Activated T-cell treated with anti-CD3 and anti-CD28 coated beads for 1 hour (primary cell): ENCODE measurements at places on chromosomes 1 and 21.

- DNase-seq, result no peak
Observed at GRCh38 chr1:30912224-30912623, 3.7 kb upstream of the SDC3 start.

DNA sequence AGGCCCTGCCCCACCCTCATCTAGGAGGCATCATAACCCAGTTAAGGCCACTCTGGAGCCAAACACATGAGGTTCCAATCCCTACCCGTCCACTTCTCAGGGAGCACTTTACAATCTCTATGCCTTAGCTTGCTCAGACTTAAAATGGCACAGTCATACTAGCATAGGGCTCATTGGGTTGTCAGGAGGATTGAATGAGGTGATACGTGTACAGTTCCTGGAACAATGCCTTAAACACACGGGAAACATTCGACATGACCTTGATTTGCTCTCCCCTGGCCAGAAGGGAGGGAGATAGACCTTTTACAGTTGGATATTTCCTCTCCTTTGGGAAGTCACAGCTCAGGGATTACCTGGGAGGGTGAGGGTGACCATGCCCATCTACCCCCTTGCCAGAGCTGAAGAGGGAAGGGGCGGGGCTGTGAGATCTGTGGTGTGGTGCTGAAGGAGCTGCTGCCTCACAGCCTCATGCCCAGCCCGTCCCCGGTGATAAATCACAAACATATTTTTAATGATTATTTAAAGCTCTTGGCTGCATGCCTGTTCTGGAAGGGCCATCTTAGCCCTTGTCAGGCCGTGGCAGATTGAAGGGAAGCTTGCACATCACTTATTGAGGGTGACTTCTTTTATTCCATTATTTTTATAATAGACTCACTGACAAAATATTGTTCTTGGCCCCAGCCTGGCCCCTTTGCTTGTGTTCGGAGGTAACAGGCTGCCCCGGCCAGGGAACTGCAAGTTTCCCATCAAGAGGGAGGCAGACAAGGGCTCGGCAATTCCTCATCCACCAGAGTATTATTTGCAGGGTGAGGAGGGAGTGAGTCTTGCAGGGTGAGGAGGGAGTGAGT is 83.4 kb downstream of the FOXD2 start:
- no peak for DNase-seq

DNA sequence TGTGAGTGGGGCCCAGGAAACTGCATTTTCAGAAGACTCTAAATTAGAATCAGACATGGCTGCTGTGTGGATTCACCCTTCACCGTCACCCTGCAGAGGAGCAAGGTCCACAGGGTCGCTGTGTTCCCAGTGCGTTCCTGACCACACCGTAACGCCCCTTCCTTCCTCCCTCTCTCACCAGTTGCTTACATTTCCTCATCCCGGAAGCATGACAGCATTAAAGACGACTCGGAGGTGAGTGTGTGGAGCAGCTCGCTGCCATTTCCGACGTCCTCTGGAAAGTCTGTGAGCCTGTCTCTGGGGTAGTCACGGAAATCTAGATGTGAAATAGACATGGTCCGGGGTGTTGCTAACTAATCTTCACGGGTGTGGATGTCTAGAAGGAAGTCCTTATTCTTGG is 45.9 kb downstream of the FAAP20 start:
- DNase-seq, result no peak

- no peak for DNase-seq
Observed at GRCh38 chr1:106225403-106225802, 831.1 kb upstream of the PRMT6 start.

DNA sequence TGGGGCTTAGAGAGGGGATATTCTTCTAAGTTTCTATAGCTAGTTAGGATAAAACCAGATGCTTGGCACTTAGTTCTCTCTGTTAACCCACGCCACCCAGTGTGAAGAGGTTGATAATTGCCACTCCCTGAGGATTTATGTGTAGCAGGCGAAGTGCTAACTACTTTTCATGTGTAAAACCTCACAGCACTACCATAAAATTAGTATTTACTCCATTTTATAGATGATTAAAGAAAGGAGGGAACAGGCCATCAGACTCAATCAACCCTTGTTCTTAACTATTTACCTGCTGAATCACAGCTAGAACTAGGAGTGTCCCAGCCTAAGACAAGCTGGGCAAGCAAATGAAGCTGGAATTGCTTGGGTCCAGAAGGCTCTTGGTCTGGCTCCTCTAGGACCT is 8.9 kb downstream of the LIN28A start:
- DNase-seq, result no peak

DNA sequence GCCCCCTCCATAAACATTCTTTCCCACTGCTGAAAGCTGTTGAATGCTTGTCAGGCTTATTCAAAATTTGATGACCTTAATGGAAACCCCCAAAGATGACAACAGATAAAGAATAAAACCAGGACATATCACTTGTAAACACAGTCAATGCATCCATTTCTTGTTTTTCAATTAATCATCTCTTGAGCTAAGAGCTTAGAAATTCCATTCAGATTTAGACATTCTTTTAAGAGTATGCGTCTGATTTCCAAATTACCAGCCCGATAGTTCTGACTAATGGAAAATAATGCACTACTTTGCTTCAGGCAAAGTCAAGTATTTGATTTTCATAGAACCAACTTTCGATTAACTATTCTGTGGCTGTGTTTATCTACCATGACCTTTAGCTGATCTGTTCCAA is 100.6 kb upstream of the RUNX1 start:
- DNase-seq, result no peak

- no peak for DNase-seq
Observed at GRCh38 chr1:221753828-221754188, 11.9 kb upstream of the DUSP10 start.

DNA sequence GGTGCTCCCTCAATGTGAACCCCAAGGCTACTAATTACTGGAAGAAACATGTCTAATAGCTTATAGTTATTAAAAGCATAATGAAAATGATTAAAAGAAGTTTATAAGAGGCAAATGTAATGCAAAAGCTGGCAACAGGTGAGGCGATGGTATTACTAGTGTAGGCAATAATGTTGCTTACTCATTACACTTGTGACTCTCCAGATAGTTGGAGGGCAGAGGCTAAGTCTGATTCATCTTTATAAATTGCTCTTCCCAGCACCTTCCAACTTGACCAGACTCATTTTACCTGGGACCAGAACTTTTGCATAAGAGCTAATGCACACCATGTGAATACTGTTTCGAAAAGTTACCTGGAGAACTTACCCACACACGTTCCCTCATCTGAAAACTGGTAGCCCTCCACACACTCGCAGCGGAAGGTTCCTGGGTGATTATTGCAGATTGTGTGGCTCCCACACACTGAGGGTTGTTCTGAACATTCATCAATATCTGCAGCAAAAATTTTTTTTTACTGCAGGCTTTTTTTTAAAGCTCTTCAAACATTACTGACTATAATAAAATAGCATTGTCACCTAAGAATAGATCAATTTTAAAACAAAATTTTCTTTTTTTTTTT is 48.0 kb downstream of the NID1 start:
- no peak for DNase-seq

DNA sequence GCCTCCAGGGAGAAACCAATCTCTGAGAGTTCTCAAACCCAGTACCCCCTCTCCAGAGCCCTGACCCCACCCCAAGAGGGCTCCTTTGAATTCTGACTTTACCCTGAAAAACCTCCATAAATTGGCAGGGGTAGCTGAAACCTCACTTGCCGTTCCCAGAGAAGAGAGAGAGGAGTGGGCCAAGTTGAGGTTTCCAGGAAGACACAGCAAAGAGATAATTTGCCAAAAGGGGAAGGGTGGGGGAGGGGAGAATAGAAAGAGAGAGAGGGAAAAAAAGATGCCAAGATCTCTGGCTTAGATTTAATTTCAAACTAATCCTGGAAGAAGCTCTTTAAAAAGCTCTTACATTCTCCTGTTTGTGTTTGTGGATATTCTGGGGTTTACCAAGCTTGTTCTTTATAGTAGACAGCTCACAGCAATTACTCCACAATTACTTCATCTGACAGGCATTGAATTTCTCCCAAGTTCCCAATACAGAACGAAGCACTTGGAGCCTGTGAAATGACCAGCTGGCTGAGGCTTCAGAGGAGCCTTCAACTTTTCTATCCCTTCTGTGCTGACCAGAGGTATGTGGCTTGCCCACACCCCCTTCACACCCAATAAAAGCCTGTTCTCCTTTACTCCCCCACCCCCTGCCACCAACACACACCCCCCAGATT is 1.1 kb upstream of the GRHL3 start:
- no peak for DNase-seq

DNA sequence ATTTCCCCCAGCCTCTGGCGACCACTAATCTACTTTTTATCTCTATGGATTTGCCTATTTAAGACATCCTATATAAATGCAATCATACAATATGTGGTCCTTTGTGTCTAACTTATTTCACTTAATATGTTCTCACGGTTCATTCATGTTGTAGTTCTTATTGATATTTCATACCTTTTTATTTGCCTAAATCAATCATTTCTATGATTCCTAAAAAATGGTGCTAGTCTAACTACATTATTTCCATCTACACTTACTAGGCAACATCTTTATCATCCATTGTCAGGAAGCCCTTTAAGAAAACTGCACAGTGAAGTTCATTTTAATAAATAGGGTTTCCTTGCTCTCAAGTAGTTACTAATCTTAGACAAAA is 380 bp upstream of the FBXO28 start:
- no peak for DNase-seq

GRCh38 chr1:33391343-33392078 is 39.4 kb downstream of the PHC2 start:
- DNase-seq, result no peak

- DNase-seq, result no peak
Observed at GRCh38 chr1:48047116-48047515, 49.9 kb upstream of the TRABD2B start.

GRCh38 chr1:223538981-223539380 is 126.5 kb downstream of the CAPN8 start:
- no peak for DNase-seq

GRCh38 chr21:44900559-44901251 is 20.0 kb downstream of the ITGB2 start:
- DNase-seq, result no peak

- no peak for DNase-seq
Observed at GRCh38 chr1:228988664-228989063, 253.4 kb downstream of the RHOU start.

GRCh38 chr1:15916417-15916816 is 59.5 kb downstream of the ZBTB17 start:
- no peak for DNase-seq

DNA sequence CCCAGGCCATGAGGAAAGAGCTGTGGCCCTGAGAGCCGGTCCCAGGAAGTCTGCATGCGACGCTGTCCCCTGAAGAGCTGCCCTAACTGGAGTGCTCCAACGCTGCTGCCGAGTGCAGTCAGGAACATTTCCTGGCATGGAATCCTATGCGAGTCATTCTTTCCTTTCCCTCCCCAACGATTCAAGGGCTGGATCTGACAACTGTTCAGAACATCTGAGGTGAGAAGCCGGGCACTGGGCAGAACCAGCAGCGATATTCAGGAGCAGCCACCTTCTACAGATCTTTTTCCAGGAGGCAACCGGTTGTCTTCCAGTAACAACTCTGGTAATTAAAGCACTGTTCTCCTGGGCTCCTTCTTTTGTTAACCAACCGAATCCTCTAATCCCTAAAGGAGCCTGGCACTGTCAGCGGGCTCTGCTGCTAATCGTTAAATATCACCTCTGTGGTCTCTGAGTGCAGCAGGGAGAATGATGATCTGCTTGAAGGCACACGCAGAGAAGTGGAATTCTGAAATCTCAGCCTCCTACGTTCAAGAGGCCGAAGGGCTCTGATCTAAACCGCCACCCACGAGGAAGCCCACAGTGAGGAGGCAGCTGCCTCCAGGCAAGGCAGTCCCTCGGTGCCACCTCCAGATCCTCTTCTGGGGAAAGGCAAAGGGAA is 55.8 kb downstream of the SLC45A1 start:
- no peak for DNase-seq

DNA sequence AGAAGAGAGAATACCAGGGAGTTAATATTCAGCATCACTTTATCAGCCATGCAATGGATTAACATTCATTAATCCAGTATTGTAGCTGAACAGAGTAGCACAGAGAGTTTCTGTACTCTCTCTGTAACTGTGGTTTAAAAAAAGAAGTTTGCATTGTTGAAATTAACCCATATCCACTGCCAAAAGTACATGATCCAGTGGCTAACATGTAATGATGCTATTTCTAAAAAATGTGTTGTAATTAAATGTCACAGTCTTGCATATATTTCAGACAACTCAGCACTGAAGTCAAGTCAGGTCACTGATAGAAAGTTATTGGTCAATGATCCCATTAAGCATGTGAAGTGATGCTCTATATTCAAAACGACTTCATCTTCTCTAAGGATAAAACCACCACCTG is 141.3 kb downstream of the NRIP1 start:
- DNase-seq, result no peak

DNA sequence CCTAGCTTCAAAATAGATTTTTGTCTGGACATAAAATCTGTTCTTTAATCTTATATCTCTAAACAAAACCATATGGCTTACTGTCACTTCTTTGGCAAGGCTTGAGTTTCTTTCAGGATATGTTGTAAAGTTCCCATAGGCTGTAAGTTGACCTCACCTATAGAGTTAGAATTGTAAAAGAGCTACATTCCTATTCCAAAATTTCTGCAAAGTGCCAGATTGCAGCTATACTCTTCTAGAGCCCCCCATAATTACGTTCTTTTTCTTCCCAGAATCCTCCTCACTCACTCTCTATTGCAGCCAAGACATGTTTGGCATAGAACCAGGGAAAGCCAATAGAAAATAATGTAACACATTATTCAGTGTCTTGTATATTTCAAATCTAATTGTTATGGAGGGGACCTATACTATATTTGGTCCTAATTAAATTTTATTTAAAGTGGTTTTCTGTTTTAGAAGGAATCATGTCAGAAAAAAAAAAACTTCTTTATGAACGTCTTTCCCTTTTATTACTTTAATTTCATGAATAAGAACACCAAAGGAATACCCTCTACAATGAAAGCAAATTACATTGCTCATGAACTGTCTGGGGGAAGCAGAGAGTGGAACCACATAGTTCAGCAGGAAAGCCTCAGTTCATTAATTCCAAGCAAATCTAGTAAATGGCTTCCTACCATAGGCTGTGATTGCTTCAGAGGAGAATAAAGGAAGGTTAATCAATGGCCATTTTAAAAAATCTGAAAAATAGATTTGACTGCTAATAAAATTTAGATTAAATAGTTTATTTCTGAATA is 22.3 kb downstream of the CTTNBP2NL start:
- no peak for DNase-seq

DNA sequence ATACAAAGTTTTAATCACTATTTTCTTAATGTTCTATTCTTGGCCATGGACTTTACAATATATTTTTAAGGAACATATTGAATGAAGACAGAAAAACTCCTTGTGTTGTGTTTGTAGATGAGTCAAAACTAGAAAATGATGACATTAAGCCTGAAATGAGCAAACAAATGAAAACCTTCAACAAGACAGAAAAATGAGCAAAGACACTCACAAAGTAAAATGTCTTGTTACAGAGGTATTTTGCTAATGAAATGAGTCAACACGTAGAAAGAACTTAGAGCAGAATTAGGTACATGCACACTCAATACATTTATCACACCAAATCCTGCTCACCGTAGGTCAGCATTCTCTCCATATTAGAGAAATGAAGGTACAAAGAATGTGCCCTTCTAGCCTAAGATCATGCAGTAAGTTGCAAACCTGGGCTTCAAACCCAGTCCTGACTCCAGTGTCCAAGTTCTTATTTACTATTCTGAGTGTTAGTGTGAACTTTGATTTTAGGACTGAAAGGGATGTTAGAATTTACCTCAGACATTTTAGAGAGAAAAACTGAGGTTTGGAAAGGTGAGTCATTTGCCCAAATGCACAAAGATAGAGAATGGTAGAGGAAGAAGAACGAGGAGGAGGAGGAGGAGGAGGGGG is 133.9 kb upstream of the SGIP1 start:
- DNase-seq, result no peak

GRCh38 chr1:43521756-43522155 is 8.9 kb upstream of the PTPRF start:
- no peak for DNase-seq
